Activated T-cell treated with anti-CD3 and anti-CD28 coated beads, Interleukin-2, amount 50 U/mL, for 72 hours (primary cell): ENCODE measurements at places on chromosomes 6 and 20. TPM values are rescaled to one million over a fixed set of nuclear protein-coding genes. Genes with fewer than 3 reads are reported as not detected.
A peak's percentile ranks its signal among the peaks of the same experiment; 100 is the strongest.

Gene RIPOR3
- 0.23 TPM for total RNA-seq

DNA sequence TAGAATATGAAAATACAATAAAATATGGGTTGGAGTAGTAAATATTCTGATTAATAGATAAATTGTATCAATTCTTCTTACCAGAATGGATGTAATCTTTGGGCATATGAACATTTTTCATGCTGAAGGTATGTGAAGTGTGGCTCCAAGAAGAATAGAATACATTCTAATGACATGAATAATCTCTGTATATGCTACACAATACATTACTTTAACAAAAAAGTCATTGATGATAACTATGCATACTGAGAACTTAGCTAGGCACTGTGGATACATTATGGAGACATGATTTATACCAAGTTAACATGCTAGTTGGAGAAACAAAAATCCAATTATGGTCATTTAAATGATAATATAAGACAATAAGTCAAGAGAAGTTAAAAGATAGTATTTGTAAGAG lies 62.7 kb upstream of the HDAC2 start:
- no peak overlapping the region for H3K4me3 ChIP-seq
- no peaks in the 10 kb centered on the region for H3K27me3 ChIP-seq
- H3K27ac ChIP-seq: no peak overlapping the region
- no peaks in the 10 kb centered on the region for H3K4me1 ChIP-seq
- H3K36me3 ChIP-seq: no peaks in the 10 kb centered on the region
- no peak for DNase-seq

- H3K4me3 ChIP-seq: no peak overlapping the region
- no peaks in the 10 kb centered on the region for H3K36me3 ChIP-seq
- H3K27me3 ChIP-seq: peaks cover 23% of the 10 kb centered on the region
- H3K4me1 ChIP-seq: no peaks in the 10 kb centered on the region
- H3K27ac ChIP-seq: no peak overlapping the region
These were observed 10.4 kb downstream of the OPN5 start for GRCh38 chr6:47792216-47792733.

Gene NRN1
- 2.5 TPM for total RNA-seq

DNA sequence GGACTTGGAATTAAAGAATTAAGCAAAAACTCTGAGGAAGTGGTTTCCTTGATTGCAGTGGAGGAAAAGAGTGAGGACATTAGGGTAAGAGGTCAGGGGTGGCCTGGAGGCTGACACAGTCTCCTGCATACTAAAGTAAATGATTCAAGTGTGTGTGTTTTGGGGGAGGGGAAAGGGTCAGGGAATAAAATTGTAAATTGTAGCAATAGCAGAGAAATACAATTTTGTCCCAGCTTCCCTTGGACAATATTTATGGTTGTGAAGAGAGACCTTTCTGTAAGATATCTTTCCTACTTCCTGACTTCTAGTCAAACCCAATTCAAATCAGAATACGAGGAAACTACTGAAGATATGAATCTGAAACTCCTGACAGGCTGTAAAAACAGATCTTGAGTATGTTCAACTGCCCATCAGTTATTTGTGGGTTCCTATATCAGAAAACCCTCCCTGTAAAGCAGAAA lies 143.4 kb upstream of the HMGN3 start:
- no peak overlapping the region for H3K27ac ChIP-seq
- DNase-seq: no peak
- no peaks in the 10 kb centered on the region for H3K36me3 ChIP-seq

DNA sequence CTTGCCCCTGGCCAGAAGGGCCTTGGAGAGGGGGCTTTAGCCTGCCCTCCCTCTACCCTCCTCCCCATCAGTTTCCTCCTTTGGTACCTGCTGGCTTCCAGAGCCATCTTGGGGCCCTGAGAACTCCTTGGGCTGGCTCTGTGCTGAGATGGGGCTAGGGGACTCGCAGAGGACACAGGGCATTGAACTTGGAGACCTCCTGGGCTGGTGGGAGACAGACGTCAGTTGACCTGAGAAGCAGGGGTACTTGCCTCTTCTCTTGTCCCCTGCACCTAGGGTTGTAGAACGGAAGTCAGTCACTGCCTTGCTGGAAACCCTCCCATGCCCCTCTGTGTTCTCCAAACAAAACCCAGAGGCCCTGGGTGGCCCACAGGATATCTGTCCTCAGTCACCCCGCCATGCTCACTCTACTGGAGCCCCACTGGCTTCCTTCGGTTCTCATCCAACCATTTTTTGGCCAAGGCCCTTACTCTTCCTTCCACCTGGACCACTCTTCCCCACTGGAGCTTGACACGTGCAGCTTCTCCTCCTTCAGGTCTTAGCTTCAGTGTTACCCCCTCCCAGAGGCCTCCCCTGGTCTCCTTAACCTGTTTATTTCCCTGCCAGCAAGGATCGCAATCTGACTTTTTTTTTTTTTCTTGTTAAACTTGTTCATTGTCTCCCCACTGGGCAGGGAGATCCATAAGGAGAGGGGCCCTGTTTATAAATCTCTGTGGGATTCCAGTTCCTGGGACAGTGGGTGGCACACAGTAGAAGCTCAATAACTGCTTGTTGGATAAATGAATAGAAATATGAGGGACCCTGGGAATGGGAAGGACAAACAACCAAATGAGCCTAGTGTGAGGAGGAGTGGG lies 971 bp downstream of the RBCK1 start:
- H3K4me3 ChIP-seq: peak overlapping the region; percentile 99
- peaks cover 63% of the 10 kb centered on the region for H3K4me1 ChIP-seq
- peak overlapping the region; percentile 96 for H3K27ac ChIP-seq
- DNase-seq: peak; percentile 36
- H3K27me3 ChIP-seq: no peaks in the 10 kb centered on the region

Gene FARS2
- 23.9 TPM for total RNA-seq

DNA sequence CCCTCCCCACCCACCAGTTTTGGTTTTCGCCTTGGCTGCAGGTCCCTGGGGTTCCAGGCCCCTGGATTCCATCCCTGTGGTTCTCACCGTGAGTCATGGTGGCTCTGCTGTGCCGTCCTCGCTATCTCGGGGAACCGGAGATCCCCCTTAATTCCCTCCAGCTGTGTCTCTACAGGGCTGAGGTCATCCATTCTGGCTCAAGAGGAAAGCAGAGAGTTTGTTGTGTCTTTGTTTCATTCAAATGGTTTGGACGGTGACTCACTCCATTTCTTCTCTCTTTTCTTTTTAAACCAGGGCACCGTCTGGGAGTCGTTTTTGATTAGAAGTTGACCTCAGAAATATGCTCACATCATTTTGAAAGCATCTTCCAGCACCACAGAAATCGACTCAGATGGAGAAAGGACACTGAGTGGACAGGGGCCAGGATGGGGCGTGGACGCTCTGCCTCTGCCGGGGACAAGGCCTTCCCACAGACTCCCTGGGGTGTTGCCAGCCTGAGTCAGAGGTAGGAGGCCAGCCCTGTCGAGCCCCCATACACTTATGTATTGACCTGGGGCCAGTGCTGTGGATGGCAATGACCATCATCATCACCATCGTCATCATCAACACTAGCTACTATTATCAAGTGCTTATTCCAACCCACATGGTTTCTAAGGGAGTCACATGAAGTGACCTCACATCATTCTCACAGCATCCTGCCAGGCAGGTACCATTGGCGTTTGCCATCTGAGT lies 176.2 kb downstream of the NFATC2 start:
- H3K4me1 ChIP-seq: peaks cover 9% of the 10 kb centered on the region
- H3K27ac ChIP-seq: no peak overlapping the region
- no peak for DNase-seq
- no peak overlapping the region for H3K4me3 ChIP-seq
- H3K36me3 ChIP-seq: peaks cover 3% of the 10 kb centered on the region

- no peaks in the 10 kb centered on the region for H3K27me3 ChIP-seq
- H3K27ac ChIP-seq: peak overlapping the region; percentile 98
- no peak for DNase-seq
- H3K4me3 ChIP-seq: peak overlapping the region; percentile 78
- peaks cover 12% of the 10 kb centered on the region for H3K36me3 ChIP-seq
These were observed 19.1 kb downstream of the TAB2 start for GRCh38 chr6:149336609-149336928.

DNA sequence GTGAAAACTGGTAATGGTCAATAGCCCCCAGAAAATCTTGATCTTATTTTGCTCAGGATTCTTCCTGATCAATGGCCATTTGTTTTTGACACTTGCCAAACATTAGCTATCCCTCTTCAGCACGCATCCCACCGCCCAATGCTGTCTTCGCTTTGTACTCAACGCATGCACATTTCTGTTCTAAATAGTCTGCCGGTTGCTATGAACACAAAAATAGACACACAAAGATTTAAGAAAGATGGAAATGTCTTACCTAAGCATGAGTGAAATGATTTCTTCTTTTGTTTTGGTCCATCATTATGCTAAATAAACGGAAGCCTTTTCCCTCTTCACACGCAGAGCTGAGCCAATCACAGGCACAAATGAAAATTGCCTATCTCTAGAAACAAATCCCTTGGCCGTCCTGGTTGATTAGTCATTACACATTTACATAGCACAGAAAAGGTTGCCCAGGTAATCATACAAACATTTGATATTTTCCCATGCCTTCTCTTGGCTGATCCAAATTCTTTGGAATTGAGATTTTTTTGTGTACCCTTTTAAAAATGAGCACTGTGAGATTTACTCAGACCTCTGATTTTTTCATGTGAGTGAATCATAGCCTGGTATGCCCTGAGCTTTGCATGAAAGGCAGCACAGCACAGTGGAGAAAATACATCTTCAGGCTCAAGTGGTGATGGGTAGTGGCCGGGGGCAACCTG lies 70.5 kb upstream of the FAM184A start:
- peaks cover 8% of the 10 kb centered on the region for H3K27me3 ChIP-seq
- H3K27ac ChIP-seq: no peak overlapping the region
- H3K36me3 ChIP-seq: no peaks in the 10 kb centered on the region
- peaks cover 49% of the 10 kb centered on the region for H3K4me1 ChIP-seq
- DNase-seq: no peak

Gene SUPT3H
- total RNA-seq: 19.4 TPM

DNA sequence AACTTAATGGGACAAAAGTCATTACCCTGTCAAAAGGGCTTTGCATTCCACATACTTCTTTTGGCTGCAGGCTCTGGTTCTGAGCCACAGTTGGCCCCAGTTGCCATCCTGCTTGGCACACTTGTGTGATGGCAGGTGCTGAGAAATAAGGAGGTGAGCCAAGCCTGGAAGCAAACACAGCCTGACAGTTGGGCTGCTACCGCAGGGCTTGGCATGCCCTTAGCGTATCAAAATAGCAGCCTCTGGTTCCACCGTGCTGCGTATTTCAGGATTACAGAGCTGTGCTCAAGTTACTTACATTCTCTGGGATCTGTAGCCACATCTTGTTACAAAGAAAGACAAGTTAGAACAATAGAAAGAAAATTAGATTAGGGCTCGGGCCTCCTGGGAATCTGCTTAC lies 11.1 kb downstream of the MTHFD1L start:
- H3K4me3 ChIP-seq: no peak overlapping the region
- H3K36me3 ChIP-seq: peaks cover 26% of the 10 kb centered on the region
- H3K27ac ChIP-seq: no peak overlapping the region
- peaks cover 11% of the 10 kb centered on the region for H3K4me1 ChIP-seq
- no peaks in the 10 kb centered on the region for H3K27me3 ChIP-seq

Gene ZNF165
- total RNA-seq: 5.1 TPM

GRCh38 chr6:157822245-157823000 lies 623 bp upstream of the SNX9 start:
- H3K27ac ChIP-seq: peak overlapping the region; percentile 92
- H3K36me3 ChIP-seq: peaks cover 22% of the 10 kb centered on the region
- no peak for DNase-seq
- peaks cover 41% of the 10 kb centered on the region for H3K4me1 ChIP-seq

GRCh38 chr20:32972181-32973076 lies 31.8 kb downstream of the SUN5 start:
- peak; percentile 88 for DNase-seq
- no peaks in the 10 kb centered on the region for H3K27me3 ChIP-seq
- no peak overlapping the region for H3K4me3 ChIP-seq
- peaks cover 8% of the 10 kb centered on the region for H3K36me3 ChIP-seq
- no peak overlapping the region for H3K27ac ChIP-seq

DNA sequence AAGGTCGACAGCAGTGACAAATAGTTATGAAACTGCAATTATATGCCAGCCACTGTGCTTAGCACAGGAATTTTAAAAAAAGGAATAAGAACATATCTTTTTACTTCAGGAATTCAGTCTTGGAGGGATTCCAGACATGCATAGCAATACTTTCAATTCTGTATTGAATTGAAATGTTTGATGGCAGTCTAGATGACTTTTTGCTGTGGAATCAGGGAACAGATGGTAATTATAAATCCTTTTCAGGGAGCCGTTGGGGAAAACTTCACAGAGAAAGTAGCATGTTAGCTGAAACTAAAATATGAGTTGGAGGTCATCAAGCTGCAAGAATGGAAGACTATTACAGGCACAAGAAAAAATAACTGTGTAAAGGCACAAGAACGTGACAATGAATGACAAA lies 74.8 kb downstream of the IMPG1 start:
- H3K27ac ChIP-seq: no peak overlapping the region
- DNase-seq: no peak
- no peaks in the 10 kb centered on the region for H3K4me1 ChIP-seq
- H3K27me3 ChIP-seq: no peaks in the 10 kb centered on the region
- no peaks in the 10 kb centered on the region for H3K36me3 ChIP-seq
- no peak overlapping the region for H3K4me3 ChIP-seq

GRCh38 chr6:137552146-137552545 lies 58.0 kb upstream of the OLIG3 start:
- H3K4me3 ChIP-seq: no peak overlapping the region
- H3K27me3 ChIP-seq: no peaks in the 10 kb centered on the region
- DNase-seq: no peak
- H3K27ac ChIP-seq: no peak overlapping the region
- no peaks in the 10 kb centered on the region for H3K4me1 ChIP-seq
- H3K36me3 ChIP-seq: no peaks in the 10 kb centered on the region

Gene EYS
- total RNA-seq: not detected

Gene PRR18
- not detected for total RNA-seq

- peaks cover 9% of the 10 kb centered on the region for H3K36me3 ChIP-seq
- DNase-seq: no peak
- H3K4me1 ChIP-seq: no peaks in the 10 kb centered on the region
- H3K4me3 ChIP-seq: no peak overlapping the region
- H3K27me3 ChIP-seq: no peaks in the 10 kb centered on the region
These were observed 18.2 kb downstream of the KIF25 start for GRCh38 chr6:168015482-168016175.

- H3K27ac ChIP-seq: no peak overlapping the region
- H3K36me3 ChIP-seq: no peaks in the 10 kb centered on the region
- H3K4me3 ChIP-seq: no peak overlapping the region
- no peak for DNase-seq
These were observed 8.8 kb downstream of the EDN1 start for GRCh38 chr6:12298995-12299394.

Gene FERMT1
- total RNA-seq: 0.34 TPM

GRCh38 chr6:140597181-140597580 lies 1222.7 kb upstream of the CITED2 start:
- no peaks in the 10 kb centered on the region for H3K36me3 ChIP-seq
- H3K4me3 ChIP-seq: no peak overlapping the region
- peaks cover 30% of the 10 kb centered on the region for H3K27me3 ChIP-seq
- no peak for DNase-seq

DNA sequence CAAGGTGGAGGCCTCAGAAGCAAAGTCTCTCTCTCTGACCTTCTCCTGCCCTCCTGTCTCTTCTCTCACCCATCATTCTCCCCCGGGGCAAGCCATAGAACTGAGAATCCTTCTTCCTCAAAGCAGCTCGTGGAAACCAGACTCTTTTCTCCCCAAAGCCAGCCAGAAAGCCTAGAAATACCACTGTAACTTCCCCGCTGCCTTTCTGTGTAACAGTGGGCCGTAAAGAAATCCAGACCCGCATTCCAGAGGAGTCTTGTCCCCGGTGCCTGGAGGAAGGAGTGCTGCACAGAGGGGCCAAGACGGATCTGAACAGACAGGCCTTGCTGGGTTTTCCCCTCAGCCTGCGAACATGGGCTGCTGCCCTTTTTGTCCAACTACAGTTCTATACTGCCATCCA lies 977 bp upstream of the SLC22A2 start:
- H3K27me3 ChIP-seq: peaks cover 36% of the 10 kb centered on the region
- DNase-seq: no peak
- no peaks in the 10 kb centered on the region for H3K36me3 ChIP-seq
- no peak overlapping the region for H3K4me3 ChIP-seq
- H3K27ac ChIP-seq: no peak overlapping the region
- no peaks in the 10 kb centered on the region for H3K4me1 ChIP-seq
